Nucleus accumbens (tissue), 56 donors: ENCODE measurements at places on chromosomes 4 and X.

- no peak for DNase-seq
Observed at GRCh38 chr4:99708551-99708950, 50.9 kb upstream of the C4orf54 start.

- no peak for DNase-seq
Observed at GRCh38 chr4:182863501-182863900, 53.7 kb downstream of the DCTD start.

- DNase-seq = no peak
Observed at GRCh38 chr4:102103368-102103767, 241.9 kb downstream of the SLC39A8 start.

DNA sequence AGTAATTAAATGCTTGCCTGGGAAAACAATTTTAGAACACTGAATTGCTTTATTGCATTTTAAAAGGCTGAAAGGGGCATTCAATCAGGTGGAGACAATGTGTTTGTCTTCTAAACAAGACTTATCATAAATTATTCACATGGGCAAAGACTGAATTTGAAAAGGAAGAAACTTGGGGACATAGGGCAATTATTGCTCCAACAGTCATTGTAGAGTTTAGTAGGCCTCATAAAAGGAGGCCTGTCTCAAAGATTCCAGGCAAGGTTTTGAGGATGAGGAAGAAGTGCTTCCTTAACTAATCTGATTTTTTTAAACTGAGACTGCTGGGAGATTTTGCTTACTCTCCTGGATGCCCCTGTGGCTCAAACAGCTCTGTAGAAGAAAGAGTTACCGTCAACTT lies 174.4 kb upstream of the RPS6KA3 start:
- no peak for DNase-seq

DNA sequence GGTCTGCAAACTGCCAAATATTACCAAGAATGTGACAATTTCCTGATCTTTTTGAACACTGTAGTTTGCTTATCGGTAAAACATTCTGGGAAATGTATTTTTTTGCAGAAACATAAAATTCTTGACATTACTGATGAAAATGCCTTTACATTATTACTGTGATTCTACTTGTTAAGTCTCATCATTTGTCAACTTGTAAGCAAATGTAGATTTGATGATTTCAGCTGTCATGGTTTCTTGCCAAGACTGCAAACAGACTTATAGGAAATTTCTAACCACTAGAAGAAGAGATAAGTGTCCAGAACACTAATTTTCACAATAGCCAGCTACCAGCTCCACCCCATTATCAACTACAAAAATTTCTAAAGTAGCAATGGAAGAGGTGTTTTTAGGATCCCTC lies 560.4 kb downstream of the STPG2 start:
- no peak for DNase-seq

DNA sequence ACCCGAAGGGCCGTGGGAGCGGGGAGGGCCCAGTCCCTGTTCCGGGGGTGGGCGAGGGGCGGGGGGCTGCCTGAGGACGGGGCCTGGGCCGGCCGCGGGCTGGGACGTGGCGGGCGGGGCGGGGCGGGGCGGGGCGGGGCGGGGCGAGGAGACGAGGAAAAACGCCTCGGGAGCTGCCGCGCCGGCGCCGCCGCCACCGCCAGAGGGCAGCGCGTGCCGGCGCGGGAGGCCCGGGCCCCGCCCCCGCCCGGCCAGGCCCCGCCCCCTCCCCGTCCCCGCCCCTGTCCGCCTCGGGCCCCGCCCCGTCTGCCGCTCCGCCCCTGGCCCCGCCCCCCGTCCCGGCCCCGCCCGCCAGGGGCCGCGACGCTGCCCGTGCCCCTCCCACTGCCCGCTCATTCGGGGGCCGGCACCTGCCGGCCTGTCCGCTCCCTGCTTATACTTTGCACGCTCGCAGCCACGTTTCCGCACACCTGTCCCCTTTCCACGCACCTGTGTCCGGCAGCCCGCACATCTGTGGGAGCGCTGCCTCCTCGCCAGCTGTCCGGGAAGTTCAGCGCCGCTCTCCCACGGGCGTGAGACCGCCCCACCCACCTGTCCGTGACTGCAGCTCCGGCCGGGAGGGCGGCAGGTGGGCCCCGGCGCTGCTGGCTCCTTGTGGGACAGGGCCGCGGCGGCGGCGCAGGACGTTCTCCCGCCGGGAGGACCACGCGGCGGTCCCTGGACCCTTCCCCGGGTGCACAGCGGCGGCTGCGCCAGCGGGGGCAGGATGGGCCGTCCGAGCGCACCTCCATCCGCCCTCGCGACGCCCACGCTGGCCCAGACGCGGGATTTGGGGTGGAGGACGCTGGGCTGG lies 1.7 kb upstream of the FGFRL1 start:
- no peak for DNase-seq

DNA sequence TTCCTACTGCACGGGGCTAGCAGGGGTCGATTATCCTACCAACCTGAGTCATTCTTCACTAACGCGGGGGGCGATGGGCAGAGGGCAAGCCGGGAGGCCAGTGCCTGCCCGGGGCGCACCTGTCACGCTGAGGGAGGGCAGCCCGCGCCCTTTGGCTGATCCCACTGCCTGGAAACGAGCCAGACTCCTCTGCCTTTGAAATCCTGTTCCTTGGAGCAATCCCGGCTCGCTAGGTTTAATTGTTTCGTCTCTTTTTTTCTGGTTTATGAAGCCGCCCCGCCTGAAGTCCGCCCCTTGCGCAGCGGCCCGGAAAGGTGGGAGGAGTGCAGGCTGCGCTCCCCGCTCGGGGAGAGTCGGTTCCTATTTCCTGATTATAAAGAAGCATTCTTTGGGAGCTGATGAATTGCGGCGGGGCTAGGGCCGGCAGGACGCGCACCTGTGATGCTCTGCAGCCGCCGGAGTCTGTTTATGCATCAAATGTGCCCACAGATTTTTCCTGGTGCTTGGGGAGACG lies 484.2 kb downstream of the BCOR start:
- no peak for DNase-seq

DNA sequence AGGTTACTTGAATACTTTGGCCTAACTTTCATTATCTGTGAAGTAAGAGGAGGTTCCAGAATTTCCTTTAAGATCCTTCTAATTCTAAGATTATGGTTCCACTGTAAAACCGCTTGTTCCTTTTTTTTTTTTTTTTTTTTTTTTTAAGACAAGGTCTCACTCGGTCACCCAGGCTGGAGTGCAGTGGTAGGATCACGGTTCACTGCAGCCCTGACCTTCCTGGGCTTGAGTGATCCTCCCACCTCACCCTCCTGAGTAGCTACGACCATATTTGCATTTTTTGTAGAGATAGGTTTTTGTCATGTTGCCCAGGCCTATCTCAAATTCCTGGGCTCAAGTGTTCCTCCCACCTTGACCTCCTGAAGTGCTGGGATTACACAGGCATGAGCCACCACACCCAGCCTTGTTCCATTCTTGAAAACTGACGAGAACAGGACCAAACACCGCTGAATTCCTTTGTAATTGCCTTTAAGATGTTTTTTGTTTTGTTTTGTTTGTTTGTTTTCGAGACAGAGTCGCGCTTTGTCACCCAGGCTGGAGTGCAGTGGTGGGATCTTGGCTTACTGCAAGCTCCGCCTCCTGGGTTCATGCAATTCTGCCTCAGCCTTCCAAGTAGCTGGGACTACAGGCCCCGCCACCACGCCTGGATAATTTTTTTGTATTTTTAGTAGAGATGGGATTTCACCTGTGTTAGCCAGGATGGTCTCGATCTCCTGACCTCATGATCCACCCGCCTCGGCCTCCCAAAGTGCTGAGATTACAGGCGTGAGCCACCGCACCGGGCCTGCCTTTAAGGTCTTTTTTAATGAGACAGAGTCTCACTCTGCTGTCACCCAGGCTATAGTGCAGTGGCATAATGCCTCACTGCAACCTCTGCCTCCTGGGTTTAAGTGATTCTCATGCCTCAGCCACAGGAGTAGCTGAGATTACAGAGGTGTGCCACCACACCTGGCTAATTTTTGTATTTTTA lies 6.8 kb downstream of the PDS5A start:
- no peak for DNase-seq

- no peak for DNase-seq
Observed at GRCh38 chr4:58809366-58809765, 1699.2 kb upstream of the IGFBP7 start.

- no peak for DNase-seq
Observed at GRCh38 chrX:40167850-40168479, 70.2 kb upstream of the BCOR start.

DNA sequence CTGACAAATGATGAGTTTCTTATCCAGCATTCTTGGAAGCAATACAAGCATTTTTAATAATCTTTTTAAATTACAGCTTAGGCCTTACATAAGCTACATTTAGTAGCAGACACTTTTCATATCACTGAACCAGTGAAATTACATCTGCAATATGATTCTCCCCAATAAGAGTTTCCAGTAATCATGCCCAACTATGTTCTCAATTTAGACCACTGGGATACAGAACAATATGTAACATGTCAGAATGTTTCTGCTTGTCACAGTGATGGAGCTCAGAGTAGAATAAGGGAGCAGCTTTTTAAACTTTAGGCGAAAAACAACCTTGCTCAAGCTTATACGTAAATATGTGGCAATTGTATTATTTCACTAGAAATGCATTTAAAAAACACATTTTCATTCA lies 1132.2 kb downstream of the FAT4 start:
- no peak for DNase-seq

DNA sequence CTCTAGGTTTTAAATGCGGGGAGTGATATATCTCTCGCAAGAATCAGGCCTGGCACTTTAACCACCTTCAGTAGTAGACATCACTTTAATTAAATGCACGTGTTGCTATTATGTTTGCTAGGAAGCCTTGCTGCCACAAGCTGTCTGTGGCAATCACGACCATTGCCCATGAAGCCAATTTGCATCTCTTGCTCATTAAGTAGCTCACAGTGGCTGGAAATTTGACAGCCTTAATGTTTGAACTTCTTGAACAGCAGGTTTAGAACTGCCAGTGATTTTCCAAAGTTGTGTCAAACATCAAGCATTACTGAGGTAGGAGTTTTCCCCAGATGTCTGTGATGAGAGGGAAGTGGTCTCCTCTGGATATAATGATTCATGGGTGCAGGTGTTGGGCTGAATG lies 642.3 kb upstream of the CPEB2 start:
- no peak for DNase-seq
